Hematopoietic multipotent progenitor cell (in vitro differentiated cells): ENCODE measurements at places on chromosomes 1 and 21.

- no peak for DNase-seq
Observed at GRCh38 chr1:17031436-17031835, 19.7 kb upstream of the ATP13A2 start.

DNA sequence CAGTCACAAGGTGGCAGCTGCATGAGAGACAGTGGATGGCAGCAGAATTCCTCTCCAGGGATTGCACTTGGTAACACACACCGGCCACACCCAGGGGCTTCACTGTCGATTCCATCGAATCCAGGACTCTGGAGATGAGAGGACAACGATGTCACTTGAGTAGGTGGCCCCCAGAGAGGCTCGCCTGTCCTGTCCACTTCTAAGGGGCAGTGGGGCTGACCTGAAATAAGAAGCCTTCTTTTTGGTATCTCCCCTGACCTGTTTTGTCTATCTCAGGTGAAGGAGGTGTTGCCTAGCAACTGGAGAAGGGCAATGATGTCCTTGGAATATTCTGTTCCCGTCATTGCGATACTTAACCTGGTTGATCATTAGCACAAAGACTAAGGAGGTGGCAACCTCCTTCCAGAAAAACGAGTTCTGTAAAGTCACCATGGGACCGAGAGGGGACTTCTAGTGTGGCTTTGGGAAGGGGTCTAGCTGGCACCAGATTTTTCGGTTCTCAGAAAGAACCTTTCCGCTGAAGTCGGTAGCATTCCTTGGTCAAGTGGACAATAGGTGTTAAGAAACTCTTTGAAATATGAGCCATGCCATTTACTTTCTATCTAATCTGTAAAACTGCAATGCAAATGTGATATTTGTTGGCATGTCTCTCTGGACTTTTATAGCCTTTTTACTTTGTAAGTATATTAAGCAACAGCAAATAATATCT is 85.2 kb upstream of the TMPRSS2 start:
- DNase-seq, result no peak

GRCh38 chr1:77313491-77313890 is 31.7 kb downstream of the AK5 start:
- DNase-seq, result peak; percentile 63

DNA sequence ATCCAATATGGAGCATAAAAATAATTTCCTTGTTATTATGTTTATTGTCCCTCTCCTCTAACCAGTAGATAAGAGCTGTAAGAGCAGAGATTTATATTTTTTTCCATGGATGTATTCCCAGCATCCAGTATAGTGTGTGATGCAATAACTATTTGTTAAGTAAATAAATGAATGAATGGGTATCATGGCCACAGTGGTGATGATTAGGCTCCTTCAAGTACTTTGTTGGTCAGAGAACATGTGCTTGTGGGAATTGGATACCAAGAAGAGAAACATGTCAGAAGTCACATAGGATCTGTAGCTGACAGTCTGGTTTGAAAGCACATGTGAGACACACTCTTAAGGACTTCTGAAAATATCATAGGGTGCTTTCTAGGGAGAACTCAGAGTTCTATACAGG is 588.5 kb downstream of the AGBL4 start:
- no peak for DNase-seq

GRCh38 chr1:15214527-15214926 is 32.5 kb upstream of the FHAD1 start:
- no peak for DNase-seq

- no peak for DNase-seq
Observed at GRCh38 chr21:31937303-31937702, 64.5 kb downstream of the HUNK start.
